ENCODE measurements at places on chromosomes 4 and X.

GRCh38 chr4:170743633-170744032 is 653.9 kb upstream of the AADAT start:
- no peak for DNase-seq

- no peak for DNase-seq
These were observed 118.3 kb downstream of the KCNIP4 start for GRCh38 chr4:21830272-21830671.

DNA sequence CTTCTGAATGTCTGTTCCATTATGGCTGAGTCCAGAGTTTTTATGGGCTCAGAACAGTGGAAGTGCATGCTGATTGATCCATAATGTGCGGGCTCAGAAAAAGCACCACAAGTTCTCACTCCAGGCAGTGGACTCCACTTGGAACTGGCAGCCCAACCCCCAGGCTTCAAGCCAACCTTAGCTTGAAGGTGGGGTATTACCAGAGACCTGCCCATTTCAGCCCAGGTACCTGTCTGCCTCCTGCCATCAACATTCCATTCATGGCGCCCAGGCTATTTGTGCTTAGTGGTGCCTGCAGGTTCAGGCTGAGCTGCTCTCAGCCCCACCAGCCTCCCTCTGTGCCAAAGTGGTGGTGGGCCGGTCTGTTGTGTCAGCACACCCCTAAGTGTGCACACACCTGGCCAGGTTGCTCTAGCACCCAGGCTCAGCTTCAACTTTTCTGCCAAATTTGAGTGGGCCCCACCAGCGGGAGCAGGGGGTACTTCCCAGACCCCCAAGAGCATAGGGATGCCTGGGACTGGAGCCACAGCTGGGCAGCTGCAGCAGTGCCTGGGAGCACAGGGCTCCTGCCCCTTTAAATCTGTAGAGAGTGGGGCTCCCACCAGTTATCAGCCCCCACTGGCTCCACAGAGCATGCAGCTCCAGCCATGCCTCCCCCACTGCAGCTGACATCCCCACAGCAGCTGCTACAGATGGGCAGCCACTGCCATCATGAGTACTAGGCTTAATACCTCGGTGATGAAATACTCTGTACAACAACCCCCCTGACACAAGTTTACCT is 1025.3 kb downstream of the PCDH19 start:
- DNase-seq, result no peak

GRCh38 chr4:100285121-100285520 is 94.9 kb upstream of the DDIT4L start:
- no peak for DNase-seq

DNA sequence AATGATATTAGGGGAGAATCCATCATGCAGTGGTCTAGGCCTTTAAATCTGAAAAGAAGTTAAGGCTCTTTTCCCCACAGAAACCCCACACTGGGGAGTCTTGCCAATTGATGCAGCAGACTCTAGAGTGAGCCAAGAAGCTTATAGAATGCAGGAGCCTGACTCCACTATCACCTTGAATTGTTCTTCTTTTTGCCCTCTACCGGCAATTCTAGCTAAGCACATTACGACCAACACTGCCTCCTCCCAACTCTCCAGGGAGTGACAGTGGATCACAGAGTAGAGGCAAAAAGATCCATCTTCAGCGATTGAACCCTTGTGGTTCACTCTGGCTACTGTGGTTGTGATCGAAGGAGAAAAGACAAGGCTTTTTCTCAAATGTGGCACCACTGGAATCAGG is 331.5 kb downstream of the NKX6-1 start:
- DNase-seq, result no peak

DNA sequence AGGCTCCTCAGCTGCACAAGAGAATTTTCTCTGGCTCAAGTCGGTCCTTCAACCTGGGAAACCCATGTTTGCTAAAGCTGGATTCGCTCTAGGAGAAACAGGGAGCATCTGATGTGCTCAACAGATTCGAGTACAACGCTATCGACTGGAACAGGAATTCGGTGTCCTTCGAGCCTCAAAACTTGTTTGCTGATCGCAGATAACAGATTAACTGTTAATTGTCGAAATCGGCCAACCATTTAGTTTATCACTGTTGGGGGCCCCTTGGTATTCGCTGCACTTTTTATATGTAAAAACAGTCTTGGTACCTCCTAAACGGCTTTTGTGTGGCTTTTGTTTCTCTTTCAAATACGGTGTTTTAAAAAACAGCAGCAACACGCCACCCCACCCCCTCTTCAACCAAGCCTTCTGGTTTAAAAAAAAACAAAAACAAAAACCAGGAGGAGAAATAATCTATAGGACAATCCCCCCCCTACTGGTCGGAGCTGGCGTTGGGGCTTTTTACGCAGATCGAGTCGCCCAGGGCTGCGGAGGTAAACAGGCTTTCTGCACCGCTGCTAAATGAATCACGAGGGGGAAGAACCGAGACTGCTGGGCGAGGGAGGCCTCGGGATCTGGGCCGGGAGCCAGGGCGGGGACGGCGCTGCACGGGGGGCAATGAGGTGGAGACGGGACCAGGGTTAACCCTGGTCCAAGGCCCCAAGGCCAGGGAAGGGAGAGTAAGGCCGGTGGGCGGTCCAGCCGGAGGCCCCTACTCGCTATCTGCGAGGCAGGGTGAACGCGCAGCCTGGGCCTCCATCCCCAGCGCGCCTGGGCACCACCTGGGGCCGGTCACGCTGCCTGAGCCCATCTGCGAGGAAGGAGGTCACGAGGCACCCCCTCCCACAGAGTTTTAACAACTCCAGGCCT is 71.7 kb upstream of the BCOR start:
- peak; percentile 68 for DNase-seq

GRCh38 chr4:108334031-108334430 is 165.3 kb upstream of the LEF1 start:
- no peak for DNase-seq

- no peak for DNase-seq
These were observed 15.1 kb downstream of the SMS start for GRCh38 chrX:21955403-21956189.

GRCh38 chr4:184369871-184370270 is 104.5 kb downstream of the IRF2 start:
- DNase-seq, result no peak

GRCh38 chr4:20480165-20480947 is 219.9 kb upstream of the PACRGL start:
- DNase-seq, result no peak

DNA sequence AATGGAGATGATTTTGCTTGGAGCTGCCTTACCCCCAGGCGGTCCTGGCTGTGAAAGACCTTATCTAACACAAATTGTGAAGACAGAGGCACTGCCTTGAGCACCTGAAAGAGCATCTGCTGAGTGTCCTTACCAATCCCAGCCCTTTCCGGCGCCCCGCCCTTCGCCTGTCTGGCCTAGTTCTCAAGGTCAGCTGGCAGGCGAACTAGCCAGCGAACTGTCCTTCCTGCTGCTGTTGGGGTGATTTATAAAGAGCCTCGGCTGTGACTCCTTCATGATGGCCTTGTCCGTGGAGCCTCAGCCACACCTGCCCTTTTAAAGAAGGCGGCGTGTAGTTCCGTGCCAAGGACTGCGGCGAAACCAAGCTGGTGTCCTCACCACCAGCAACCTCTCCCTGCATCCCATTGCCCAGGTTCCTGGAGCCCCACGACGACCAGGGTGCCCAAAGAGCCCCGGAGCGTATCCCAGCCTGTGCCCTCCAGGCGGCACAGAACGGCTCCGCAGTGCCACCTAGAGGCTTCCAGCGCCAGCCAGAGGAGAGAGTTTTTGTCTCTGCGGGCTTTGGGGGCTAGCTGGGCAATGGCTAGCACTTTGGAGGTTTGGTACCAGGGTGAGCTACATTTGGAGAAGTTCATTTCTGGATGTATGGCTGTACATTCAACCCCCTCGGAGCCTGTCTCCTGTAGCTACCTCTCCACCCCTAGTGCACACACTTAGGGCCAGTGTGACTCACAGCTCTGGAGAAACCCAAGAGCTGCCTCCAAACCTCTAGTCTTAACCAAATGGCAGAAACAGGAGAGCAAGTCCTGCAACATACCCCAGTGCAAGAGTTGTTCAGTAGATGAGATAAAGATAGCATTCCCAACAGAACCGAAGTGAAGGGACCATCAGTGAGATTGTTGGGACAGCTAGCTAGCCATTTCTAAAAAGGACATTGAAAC is 36.8 kb upstream of the VMA21 start:
- no peak for DNase-seq

DNA sequence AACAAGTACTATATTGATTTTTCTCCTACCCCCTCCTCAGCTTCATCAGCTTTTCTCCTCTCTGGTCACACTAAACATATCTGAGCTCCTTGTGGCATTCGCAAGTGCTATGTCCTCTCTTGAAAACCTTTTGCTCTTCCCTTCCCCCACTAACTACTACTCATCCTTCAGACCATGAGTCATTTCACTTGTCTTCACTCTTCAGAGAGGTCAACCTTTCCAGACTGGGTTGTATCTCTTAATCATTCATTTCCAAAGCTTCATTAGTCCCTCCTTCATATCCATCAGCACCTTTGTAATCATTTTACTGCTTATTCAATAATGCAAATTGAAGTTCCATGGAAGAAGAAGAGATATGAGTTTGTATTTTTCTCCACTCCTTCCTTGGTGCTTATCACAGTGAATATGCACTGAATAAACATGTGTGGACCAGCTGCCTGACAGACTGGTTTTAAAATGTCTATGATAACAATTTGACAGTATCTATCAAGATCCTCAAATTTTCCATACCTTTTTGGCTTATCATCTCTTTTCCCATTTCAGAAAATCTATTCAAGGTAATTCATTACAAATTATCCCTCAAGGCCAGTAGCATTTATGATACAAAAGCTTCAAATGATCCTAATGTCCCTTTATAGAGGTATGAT is 28.4 kb downstream of the DDX60L start:
- no peak for DNase-seq

- no peak for DNase-seq
These were observed 377.2 kb upstream of the ANXA10 start for GRCh38 chr4:167715176-167715575.

- no peak for DNase-seq
These were observed 330.9 kb downstream of the CXXC4 start for GRCh38 chr4:104163820-104164219.

Measured in T-helper 22 cell (primary cell).